ENCODE measurements at places on chromosomes 11 and 22.

DNA sequence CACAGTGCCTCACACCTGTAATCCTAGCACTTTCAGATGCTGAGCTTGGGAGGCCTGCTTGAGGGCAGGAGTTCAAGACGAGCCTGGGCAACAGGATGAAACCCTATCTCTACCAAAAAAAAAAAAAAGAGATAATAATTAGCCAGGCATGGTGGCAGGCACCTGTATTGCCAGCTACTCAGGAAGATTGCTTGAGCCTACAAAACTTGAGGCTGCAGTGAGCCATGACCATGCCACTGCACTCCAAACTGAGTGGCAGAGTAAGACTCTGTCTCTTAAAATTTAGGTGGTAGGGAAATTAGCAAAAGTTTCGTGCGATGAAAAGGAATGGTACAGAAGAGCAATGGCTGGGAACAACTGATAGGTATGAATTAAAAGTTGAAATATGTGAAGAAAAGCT is 18.0 kb downstream of the ST13 start:
- DNase-seq, result peak; percentile 16

DNA sequence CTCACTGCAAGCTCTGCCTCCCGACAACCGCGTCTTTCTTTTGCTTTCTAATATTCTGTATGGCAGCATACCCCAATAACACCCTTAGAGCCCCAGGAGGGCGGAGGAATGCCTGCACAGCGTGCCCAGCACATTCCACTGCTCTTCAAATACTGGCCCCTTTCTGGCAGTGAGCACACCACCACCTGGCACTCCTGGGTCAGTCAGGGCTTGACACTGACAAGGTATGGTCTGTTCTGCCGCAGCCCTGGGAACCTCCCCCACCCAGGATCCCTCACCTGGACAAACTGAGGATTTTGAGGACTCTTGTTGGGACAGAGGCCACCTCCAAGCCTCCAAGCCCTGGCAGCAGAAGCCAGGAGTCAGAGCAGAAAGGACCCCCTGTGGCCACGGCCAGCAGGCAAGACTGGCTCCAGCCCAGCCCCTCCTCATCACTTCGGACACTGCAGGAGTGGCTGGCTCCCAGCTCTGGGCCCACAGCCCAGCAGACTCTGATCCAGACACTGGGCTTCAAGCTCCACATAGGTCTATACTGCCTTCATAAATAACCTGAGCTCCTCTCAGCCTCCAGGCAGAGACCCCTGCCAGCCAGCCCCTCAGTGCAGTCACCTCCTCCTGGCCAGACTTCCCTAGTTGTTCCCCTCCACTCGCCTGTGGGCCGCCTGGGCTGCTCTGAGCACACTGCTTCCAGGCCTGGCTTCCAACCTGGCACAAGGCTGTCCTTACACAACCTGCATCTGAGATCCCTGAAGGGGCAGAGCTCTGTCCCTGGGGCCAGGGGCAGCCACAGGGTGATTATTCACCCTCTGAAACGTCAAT is 14.5 kb downstream of the CARS1 start:
- no peak for DNase-seq

- no peak for DNase-seq
These were observed 10.5 kb downstream of the EMSY start for GRCh38 chr11:76455331-76455730.

DNA sequence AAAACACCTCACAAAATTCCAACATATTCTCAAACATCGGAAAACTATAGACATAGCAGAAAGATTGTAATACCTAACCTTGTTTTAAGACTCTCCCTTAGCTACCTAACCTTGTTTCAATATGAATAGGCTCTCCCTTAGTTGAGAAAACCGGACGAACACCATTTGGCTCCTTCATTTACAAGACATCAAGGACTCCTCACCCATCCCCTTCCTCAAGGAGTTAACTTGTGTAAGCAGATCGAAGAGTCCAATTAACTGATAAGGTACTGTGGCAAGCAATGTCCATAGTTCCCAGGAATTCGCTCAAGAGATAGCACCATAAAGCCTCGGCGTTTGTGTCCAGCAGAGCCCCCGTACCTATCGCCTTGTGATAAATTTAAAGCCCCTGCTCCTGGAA is 4.6 kb upstream of the ACRV1 start:
- no peak for DNase-seq

DNA sequence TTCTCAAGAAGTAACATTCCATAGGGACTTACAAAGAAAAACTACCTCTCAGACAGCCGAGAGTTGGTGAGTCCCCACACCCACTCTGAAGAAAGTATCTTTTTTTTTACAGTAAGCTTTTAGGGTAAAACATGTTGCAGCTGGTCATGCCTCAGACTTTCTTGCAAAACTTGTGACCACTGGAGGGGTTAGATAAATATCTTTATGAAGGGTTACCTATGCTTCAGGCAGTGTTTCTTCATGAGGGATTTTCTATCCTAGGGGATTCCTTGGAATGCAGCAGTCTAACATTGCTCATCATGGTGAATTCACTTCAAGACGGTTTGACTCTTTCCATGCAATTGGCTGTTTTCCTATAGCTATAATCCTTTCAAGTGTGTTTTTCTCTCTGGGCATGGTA is 20.8 kb upstream of the SNX19 start:
- no peak for DNase-seq

GRCh38 chr11:125457814-125458343 is 38.2 kb downstream of the FEZ1 start:
- DNase-seq, result no peak

DNA sequence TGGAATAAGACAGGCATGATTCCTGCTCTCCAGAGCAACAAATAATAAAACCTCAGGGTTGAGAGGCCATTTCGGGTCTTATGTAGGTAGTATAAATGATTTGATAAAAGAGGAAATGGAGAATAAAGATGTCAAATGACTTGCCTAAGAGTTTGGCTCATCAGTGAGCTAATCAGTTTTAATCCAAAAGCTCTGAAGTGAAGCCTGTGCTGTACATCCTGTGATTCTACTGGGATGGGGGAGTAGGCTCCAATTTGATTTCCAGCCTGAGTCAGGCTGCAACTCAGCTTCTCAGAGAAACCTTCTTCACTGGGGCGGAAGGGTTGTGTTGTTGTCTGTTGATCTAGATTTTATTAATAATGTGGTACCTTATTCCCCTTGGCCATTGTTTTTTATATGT is 192.2 kb upstream of the SORL1-AS1 start:
- DNase-seq, result no peak

DNA sequence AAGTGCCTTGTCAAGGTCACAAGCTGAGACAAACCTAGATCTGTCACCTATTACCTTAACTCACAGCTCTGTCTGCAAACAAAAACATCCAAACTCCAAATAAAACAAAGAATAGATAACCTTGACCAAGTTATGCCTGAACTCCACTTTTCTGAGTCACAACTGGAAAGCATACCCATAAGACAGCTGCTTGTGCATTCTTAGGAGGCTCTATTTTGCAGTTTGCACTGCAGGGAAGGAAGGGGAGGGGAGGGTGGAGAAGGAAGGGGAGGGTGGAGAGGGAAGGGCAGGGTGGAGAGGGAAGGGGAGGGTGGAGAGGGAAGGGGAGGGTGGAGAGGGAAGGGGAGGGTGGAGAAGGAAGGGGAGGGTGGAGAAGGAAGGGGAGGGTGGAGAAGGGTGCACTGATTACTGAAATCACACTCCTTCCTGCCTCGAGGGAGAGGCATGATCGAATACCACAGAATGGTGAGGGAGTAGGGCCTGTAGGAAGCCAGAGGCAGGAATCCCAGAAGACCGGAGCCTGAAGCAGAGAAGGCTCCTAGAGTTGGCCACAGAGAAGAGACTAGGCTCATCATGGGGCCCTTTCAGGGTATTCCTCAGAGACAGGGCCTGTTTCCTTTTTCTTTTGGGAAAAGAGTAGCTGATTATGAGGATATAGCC is 5.7 kb upstream of the OR52K2 start:
- no peak for DNase-seq

- no peak for DNase-seq
These were observed 110.3 kb downstream of the ATXN10 start for GRCh38 chr22:45781966-45782365.

Measured in DMS79 treated with DMSO at 0.1 percent for 48 hours (cell line).